ENCODE measurements at places on chromosomes 12 and 14.

DNA sequence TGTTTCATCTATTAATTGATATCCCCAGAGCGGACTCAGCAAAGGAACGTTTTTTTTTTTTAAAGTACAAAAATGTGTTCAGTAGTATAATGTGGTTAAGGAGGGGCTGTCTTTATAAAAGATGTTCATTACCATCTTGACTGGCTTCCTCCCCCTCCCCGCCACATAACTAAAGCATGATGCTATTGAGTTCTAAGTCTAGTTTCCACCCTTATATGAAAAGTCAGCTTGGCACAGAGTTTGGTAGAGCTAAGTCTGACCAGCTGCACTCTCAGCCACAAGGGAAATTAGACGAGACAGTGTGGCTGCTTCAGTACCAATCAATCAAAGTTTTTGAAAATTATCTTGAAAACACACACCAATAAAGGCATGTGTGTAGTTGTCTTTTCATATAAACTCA, 1.9 kb upstream of the MYBPC1 start:
- no peak for DNase-seq

DNA sequence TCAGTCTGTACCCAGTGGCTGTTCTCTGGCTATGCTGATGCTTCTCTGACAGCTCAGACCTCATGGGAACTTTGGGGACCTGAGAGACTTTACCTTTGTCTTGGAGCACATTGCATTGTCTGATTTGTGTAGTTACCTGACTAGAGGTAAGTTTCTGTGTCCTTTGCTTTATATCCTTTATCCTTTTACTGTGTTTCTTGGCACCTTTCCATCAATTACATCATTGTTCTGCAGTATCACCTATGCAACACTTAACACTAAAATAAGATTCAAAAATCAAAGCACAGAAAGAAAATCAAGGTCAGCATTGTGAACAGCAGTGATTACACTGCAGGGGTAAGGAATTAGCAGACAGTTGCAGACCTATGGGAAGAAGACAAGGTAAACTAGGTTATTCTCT, 43.8 kb downstream of the SLC35F4 start:
- no peak for DNase-seq

- no peak for DNase-seq
Measured at GRCh38 chr14:36852981-36853691, 191.5 kb downstream of the PAX9 start.

GRCh38 chr12:70748809-70749208, 111.6 kb upstream of the PTPRB start:
- no peak for DNase-seq

- DNase-seq: no peak
Measured at GRCh38 chr12:7369274-7369729, 65.4 kb downstream of the ACSM4 start.

DNA sequence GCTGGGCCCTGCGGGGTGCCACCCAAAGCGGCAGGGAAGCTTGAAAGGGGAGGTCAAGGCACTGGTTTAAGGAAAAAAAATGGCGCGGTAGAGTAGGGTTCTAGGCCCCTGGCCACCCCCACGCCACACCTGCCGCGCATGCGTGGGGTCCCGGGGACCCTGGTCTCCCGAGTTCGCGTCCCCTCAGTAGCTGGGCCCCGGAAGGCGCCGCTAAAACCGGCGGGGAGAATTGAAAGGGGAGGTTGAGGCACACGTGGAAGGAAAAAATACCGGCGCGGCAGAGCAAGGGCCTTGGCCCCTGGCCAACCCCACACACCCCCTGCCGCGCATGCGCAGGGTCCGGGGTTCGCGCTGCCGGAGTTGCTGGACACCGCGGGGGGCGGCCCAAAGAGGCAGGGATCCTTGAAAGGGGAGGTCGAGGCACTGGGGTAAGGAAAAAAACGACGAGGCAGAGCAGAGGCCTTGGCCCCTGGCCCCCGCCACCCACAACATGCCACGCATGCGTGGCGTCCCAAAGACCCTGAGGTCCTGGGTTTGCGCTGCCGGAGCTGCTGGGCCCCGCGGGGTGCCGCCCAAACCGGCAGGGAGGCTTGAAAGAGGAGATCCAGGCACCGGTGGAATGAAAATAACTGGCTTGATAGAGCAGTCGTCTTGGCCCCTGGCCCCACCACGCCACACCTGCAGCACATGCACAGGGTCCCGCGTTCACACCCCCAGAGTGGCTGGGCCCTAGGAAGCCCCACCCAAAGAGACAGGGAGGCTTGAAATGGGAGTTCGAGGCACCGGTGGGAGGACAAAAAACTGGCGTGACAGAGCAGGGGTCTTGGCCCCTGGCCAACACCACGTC, 314.5 kb downstream of the ALG10 start:
- no peak for DNase-seq

GRCh38 chr14:85122690-85123089, 407.3 kb upstream of the FLRT2 start:
- no peak for DNase-seq

GRCh38 chr12:2413999-2414792, 361.4 kb downstream of the CACNA1C start:
- no peak for DNase-seq

DNA sequence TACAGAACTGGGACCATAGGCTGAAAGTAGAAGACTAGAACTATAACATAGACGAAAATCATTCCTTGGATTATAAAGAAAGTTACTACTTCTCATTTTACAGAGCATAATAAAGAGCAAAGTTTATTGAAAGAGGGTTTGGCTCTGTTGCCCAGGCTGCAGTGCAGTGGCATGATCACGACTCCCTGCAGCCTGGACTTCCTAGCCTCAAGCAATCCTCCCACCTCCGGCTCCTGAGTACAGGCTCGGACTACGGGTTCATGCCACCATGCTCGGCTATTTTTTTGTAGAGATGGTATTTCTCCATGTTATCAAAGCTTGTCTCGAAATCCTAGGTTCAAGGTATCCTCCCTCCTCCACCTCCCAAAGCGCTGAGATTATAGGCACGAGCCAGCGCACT, 190.1 kb upstream of the FOXG1 start:
- DNase-seq: no peak

GRCh38 chr12:106190581-106190980, 51.8 kb upstream of the NUAK1 start:
- DNase-seq: no peak

DNA sequence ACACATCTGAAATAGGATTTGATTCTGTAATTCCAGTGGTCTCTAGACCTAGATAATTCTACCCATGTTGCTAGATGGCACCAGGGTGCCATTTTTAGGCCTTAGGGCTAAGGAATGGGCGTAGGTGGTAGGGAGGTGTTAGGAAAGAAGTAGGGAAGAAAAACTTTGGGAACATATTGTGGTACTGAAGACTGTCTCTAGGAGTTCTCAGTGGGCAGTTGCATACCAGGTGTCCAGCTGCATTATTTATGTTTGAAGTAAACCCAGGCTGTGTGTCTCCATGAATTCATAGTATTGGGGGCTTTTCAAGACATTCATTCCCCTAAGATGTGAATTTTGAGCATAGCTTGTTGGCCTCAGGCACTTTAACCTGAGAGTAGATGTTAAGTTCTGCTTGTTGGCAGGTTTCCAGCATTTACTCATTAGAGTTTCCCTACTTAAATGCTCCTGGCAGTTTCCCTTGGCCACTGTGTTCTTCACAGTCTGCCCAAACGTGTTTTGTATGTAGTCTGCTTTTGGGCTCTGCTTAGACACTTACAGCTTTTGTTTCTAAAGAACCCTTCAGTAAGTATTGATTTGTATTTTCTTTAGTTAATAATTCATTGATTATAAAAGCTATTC, 31.5 kb upstream of the CCT2 start:
- no peak for DNase-seq

DNA sequence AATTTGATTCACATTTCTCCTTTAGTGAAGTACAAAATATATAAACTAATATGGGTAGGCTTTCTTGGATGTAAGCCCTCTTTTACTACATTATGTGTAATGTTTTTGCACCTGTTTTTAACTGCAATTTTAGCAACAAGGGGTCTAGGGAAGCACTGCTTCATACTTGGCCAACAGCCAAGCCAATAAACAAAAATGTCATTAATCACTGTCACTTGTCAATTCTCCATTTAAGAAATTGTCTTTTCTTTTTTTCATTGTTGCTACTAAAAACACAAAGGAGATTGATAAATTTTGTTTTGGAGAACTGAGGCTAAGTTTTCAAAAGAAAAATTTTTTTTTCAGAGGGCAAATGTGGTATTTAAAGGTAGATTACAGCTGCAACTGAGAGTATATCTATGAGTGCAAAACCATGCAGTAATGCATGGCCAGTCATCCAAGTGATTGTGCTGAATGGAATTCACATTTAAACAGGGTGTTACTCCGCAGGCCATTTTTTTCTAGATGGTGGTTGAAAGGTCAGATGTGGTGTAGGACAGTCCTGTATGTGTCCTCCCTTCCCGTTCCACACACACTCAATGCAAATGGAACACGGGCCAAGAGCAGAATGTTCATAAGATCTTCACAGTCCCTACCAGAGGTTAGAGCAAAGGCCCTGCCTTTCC, 503.0 kb upstream of the LMO3 start:
- DNase-seq: no peak

- no peak for DNase-seq
Measured at GRCh38 chr12:56011509-56012090, 9.2 kb upstream of the IKZF4 start.

DNA sequence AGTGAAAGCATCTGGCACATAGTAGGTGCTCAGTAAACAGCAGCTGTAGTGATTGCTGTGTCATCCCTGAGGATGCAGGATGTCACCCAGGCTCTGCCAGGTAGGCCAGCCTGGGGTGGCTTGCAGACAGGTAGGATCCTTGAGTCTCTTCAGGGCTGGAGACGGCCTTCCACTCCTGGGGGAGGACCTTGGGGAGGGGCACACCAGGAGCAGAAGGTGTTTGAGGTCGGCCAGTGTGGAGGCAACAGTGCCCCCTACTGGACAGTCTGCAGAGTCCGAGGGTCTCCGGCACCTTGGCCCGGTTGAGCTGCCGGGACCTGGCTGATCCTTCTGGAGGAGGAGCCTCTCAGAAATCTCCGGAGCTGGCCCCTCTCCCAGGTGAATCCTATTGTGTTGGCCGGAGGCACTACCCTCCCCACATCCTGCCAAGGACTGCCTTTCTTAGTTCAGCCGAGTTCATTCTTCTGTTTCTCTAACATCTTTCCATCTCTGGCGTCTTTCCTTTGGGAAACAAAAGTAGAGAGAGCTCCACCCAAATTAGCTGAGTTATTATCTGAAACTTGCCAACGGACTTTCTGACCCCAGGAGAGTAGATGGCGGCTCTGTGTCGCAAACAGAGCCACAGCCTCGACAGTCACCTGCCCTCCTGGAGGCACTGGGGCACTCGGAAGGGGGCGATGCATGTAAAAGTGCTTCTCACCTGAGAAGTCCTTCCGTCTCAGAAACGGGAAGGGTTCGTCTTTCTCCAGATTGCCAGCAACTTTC, 41.8 kb upstream of the CLMN start:
- peak; percentile 69 for DNase-seq

GRCh38 chr12:82874945-82875344, 188.2 kb downstream of the TMTC2 start:
- no peak for DNase-seq

GRCh38 chr12:49428793-49429192, 61.5 kb downstream of the SPATS2 start:
- DNase-seq: no peak

DNA sequence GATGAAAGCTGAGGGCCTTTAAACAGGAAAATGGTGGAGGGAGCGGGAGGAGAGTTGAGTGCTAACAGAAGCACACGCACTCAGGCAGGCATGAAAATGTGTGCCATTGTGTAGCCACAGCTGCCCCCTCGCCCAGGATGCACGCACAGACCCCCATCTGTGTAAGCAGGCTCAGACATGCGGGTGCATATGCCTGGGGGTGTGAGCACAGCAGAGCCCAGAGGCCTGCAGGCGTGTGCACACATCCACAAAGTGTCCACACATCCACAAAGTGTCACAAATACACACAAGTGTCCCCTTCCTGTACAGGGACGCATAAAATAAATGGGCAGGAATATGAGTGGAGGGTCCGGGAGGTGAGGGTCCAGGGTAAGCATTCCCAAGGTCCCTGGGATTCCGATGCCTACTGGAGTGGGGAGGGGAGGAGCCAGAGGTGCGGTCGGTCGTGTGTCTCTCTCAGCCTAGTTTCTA, 805 bp upstream of the KRT7 start:
- DNase-seq: no peak

DNA sequence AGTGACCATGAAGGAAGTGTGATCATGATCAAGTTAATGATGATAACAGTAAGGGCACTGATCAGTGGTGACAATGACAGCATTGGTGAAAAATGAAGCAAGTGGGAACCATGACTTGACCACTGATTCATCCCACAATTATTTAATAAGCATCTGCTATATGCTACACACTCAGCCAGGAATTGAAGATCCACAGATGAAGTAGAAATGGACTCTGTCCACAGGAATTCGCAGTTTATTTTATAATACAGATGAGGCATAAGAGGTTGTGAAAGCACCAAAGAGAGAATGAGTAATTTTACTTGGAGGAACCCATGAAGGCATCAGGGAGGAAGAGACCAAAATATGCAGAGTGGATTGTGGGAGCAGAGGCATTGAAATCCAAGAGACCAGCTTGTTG, 33.8 kb upstream of the SMUG1 start:
- no peak for DNase-seq

GRCh38 chr12:47750916-47751470, 7.7 kb downstream of the RAPGEF3 start:
- no peak for DNase-seq

- no peak for DNase-seq
Measured at GRCh38 chr12:120394483-120395367, 25.8 kb upstream of the MSI1 start.

- no peak for DNase-seq
Measured at GRCh38 chr14:83164016-83164415, 1630.4 kb upstream of the SEL1L start.

DNA sequence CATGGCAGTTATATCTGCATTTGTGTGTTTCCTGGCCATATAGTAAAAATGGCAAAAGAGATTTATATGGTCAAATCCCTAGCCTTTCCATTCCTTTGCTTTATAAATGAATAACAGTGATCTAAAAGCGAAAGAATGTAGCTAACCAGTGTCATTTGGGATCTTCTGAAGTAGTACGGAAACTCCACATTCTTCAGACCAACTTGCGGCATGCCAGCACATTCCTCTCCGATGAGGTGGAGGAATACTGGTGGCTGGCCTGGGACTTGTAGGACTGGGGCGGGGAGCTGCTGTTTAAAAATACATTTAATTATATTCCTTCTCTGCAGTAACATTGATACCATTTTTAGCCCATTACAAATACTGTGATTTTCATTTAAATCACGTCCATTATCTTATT, 85.3 kb downstream of the SAMD4A start:
- DNase-seq: no peak

DNA sequence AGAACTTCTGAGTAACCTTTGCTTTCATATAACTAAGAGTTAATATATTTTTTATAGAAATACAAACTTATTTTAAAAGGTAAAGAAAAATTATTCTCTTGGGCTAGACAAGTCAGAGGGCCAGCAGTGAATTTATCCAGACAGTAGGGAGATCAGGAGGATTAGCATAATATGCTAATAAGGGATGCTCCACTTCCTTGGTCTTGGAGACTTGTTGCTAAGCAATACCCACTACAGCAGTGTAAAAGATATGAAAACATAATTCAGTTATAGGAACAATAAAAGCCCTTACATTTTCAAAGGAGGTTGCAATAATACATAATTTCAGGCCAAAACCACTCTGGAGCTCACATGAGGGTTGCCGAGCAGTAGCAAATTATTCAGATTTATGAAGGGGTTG, 615.6 kb downstream of the KCNH5 start:
- DNase-seq: no peak

- DNase-seq: no peak
Measured at GRCh38 chr14:102159841-102160240, 20.1 kb downstream of the WDR20 start.

GRCh38 chr12:32076941-32077340, 29.7 kb upstream of the BICD1 start:
- no peak for DNase-seq
